Stimulated activated CD4-positive, alpha-beta T cell treated with anti-CD3 and anti-CD28 coated beads, Interleukin-4, amount 100 ng/mL, for 4 hours (primary cell): ENCODE measurements at places on chromosomes 7 and 10.
A peak's percentile ranks its signal among the peaks of the same experiment; 100 is the strongest.

DNA sequence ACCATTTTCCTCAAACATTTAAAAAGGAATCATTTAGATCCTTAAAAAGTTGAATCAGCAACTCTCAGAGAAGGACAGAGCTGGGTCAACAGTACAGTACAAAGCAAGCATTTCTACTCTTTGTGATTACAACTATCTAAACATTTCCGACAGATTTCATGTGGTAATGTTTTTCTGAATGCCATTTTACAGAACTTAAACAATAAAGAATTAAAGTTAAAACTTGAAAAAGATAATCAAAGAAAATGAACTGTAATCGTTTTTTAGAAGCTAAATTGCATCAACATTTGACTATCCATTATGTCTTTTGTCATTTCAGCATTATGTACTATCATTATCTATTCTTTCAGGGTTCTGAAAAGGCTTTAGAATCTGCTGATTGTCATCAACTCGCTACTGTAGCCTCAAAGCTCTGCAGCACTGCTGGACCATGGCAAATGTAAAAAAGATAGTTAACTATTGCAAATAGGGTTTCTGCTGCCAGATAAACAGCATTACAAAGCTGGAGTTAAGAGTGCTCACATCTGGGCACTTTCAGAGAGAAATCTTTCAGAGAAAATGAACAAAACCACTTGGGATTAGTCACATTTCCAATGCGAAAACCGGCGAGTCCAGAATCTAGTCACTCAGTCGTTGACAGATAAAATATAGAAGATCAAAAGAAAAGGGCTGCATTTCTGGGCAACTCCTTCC, 160.4 kb upstream of the LAMB4 start:
- DNase-seq, result no peak

- DNase-seq, result no peak
Measured at GRCh38 chr10:100982916-100983830, 4.1 kb downstream of the MRPL43 start.

DNA sequence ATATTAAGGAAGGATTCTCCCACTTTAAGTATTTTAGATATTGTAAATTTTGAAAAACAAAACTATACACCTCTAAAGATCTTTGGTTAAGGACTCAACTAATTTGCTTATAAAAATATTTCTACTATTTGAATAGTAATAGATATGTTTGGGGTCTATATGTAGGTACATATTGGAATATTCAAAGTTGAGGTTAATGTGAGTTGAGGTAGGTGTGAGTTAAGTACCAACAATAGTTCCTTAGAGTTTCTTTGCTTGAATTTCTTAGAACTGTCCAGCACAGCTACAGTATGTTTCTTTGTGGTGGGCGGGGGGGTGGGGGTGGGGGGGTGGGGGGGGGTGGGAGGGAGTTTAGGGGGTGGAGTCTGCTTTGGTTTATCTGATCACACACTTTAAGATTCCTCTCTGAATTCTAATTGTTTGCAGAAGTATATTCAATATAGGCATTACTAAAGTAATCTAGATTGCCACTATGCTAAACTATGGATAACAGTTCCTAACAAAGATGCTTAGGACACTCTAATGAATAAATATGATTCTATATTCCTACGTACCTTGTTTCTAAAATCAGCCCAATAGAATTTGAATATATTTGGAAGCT, 2.1 kb downstream of the GRM3 start:
- DNase-seq, result no peak

GRCh38 chr7:646487-646886, 80.0 kb upstream of the DNAAF5 start:
- DNase-seq, result no peak

- no peak for DNase-seq
Measured at GRCh38 chr7:45066409-45066808, 22.4 kb downstream of the NACAD start.

GRCh38 chr10:121956111-121957061, 18.6 kb downstream of the NSMCE4A start:
- no peak for DNase-seq

GRCh38 chr10:86401588-86402282, 35.1 kb upstream of the GRID1 start:
- peak; percentile 74 for DNase-seq

DNA sequence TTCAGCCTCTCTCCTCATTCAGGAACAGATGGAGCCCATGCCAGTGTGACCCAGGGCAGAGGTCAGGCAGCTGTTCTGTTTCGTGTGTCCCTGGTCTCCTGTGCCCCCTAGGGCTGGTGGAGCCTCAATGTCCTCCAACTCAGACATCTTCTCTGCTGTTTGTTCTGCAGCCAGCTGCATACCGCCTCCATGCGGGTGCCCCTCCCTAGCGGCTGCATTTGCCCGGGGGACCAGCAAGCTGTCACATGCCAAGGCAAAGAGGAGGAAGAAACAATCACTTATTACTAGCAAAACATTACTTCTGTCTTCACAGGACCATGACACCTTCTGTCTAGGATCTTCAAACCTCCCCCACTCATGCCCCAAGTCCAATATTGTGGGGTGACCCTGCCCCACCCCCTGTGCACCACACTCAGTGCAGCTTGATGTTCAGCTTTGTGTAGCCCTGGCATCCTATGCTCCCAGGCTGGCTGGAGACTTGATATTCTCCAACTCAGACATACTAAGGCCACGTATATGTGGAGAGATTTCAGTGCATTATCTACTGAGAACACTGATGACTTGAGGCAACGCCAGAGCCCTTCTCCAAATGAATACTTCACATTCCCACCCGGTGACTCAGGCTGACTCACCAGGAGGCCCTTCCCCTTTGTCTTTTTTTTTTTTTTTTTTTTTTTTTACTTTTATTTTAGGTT, 188.9 kb downstream of the SKIDA1 start:
- no peak for DNase-seq

GRCh38 chr10:77925795-77926565, 575 bp downstream of the DLG5 start:
- peak; percentile 7 for DNase-seq

- no peak for DNase-seq
Measured at GRCh38 chr7:112749775-112750174, 40.4 kb downstream of the TMEM168 start.

DNA sequence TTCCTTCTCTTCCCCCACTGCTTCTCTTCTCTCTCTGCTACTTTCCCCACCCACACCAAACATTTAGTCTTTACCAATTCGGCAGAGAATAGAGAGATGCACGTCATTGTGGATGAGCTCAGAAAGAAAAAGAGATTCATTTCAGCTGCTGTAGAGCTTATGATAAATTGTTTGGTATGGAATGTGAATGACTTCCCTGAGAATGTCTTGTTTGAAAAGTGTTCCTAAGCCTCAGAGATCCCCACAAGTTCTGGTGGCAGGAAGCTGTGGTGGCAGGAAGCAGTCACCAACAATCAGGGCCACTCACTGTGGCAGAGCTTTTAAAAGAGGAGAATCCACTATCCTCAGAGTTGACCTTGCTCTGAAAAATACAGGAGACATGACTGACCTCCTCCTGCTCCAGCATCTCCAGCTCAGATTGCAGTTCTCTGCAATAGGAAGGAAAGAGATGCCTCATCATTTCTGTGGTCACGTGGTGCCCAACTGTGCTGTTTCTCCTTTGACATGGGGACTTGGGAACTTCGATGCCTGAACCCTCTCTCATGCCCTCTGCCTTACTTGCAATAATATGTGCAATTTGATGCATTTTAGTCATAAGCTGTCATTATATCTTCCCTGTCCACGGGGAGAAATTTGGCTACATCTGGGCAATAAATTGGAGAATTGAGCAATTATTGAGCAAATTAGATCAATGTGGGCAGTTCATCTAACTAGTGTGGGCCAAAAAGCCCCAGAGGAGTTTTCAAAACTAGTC, 76.5 kb downstream of the BMPER start:
- no peak for DNase-seq

DNA sequence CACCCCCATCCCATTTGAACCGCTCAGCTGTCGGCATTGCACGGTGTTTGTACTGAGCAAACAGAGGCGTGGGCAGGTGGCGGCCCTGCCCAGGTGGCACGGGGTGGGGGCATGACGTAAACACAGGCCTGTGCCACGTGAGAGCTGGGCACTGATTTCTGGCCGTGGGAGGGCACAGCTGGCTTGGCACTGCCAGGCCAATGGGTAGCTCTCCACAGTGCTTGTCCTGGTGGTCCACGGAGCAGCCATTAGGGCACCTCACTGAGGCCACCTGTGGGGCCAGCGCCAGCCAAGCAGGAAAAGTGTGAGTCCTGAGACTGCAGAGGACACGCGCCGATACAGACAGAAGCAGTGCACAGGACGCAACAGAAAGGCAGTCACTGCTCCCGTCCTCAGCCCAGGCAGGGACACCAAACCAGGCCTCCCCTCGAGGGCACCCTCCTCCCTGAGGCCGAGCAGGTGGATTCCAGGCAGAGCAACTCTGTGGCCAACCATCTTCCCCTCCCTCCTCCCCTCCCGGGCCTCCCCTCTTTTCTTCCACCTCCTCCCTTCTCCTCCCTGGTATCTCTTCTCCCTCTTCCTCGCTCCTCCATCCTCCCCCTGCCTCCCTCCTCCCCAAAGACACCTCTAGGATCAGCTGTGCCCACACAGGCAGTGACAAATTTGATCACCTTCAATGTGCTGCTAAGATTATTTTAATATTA, 258.7 kb downstream of the ELFN1 start:
- DNase-seq, result no peak

DNA sequence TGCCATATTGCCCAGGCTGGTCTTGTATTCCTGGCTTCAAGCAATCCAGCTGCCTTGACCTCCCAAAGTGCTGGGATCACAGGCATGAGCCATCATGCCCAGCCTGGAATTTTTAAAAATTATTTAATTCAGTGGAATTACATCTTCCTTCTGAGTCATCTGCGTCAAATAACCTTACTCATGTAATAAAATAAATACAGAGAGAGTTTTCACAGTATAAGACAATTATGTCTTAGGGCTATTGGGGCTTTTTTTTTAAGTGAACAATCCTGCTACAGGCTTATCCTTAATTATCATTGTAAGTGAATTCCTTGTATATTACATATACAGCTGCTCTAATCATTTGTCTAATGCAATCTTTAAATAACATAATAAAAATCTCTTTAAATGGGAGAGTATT, 108.3 kb downstream of the MAPK8 start:
- no peak for DNase-seq

GRCh38 chr10:57983281-57983791, 284.4 kb downstream of the IPMK start:
- no peak for DNase-seq

GRCh38 chr10:81007872-81008271, 470.2 kb downstream of the SH2D4B start:
- DNase-seq, result no peak

- peak; percentile 42 for DNase-seq
Measured at GRCh38 chr7:121395494-121395960, 581 bp downstream of the FAM3C start.

- no peak for DNase-seq
Measured at GRCh38 chr10:69104994-69105790, 17.3 kb downstream of the SRGN start.

DNA sequence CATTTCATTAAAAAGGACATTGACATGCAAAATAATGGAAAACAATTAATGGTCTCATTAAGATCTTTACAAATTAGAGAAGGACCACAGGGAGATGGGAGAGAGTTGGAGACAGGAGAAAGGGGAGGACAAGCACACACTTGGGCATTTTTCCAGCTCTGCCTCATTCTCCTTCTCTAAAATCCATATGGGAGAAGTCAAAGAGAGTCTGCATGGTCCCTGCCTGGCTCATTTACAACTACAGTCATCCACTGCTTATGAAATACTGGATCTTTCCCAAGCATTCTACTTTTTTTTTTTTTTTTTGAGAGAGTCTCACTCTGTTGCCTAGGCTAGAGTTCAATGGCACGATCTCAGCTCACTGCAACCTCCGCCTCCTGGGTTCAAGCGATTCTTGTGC, 518.9 kb upstream of the CELF2 start:
- no peak for DNase-seq

GRCh38 chr10:49745756-49746155, 16.4 kb downstream of the OGDHL start:
- no peak for DNase-seq

GRCh38 chr10:11853468-11853867, 30.3 kb downstream of the PROSER2 start:
- DNase-seq, result no peak

DNA sequence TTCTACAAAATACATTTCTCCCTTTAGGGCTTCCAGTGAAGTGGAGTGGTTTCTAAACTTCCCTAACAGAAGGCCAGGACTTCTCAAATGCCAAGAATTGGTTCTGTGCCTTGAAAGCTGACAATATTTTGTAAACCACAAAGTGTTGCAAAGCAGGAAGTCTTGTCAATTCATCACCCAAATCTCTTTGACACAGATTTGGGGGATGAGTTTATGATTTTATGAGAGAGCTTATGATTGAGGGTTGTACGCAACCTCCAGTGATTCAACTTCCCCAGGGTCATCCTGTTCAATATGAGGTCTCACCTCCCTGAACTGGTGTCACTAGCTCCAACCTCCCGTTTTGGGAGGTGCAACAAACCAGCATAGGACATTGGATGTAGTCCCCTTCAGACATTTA, 83.7 kb downstream of the PRLHR start:
- DNase-seq, result no peak

DNA sequence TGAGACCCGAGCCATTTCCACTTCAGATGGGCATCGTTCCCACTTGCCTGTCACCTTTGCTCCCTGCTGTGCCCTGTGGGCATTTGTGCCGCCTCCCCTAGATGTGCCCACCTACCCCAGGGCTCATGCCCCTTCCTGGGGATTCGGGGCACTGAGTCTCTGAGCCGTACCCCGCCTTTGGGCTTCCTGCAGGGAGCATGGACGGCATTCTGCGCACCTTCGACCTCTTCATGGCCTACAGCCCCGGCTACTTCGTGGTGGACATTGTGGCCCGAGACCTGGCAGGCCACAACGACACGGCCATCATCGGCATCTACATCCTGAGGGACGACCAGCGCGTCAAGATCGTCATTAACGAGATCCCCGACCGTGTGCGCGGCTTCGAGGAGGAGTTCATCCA, 36.3 kb upstream of the VSIR start:
- no peak for DNase-seq

GRCh38 chr7:98213296-98213887, 2.2 kb downstream of the BHLHA15 start:
- DNase-seq, result no peak

GRCh38 chr7:105365541-105366534, 22.9 kb downstream of the SRPK2 start:
- DNase-seq, result no peak

DNA sequence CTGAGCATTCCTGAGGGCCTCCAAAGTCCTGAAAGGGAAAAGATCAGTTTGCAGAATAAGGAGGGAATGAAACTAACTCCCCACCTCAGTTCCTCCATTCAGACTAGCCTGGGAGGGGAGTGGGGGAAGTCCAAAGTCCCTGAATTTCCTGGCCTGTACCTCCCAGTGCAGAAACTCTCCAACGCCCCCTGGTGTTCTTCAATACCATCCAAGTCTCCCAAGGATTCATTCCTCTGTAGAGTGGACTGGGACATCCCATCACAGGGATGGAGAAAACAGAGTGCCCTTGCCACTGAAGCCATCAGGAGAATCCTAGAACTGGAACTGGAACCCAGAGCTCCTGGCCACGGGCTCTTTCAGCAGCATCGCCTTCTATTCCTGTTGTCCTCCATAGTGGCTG, 1.6 kb upstream of the COL13A1 start:
- DNase-seq, result no peak
